ENCODE measurements at places on chromosomes 7 and 10.
A peak's percentile ranks its signal among the peaks of the same experiment; 100 is the strongest.

GRCh38 chr10:99450156-99450555 is 19.7 kb upstream of the GOT1 start:
- DNase-seq = no peak
- no peaks in the 10 kb centered on the region for H3K27me3 ChIP-seq
- no peak overlapping the region for H3K27ac ChIP-seq
- no peaks in the 10 kb centered on the region for H3K36me3 ChIP-seq
- no peak overlapping the region for H3K4me3 ChIP-seq
- H3K4me1 ChIP-seq = peaks cover 2% of the 10 kb centered on the region

DNA sequence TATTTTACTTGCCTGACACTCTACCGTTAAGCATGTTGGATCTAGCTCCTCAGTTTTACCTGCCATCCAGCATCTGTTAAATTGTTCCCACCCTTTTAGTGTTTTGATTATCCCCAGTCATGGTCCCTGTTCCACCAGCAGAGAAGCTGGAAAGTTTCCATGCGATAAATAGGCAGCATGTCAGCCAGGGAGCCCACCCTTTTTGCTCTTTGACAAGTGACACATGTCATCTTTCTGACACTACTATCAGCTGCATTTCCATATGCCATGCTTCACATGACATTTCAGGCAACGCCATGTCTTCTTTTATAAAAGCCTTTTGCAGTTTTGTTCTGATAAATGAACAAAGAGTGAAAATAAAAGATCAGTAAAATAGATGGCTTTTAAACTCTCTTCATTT is 310.8 kb downstream of the MAGI2 start:
- H3K4me1 ChIP-seq = no peaks in the 10 kb centered on the region
- H3K36me3 ChIP-seq = no peaks in the 10 kb centered on the region
- no peak overlapping the region for H3K27ac ChIP-seq
- H3K4me3 ChIP-seq = no peak overlapping the region

DNA sequence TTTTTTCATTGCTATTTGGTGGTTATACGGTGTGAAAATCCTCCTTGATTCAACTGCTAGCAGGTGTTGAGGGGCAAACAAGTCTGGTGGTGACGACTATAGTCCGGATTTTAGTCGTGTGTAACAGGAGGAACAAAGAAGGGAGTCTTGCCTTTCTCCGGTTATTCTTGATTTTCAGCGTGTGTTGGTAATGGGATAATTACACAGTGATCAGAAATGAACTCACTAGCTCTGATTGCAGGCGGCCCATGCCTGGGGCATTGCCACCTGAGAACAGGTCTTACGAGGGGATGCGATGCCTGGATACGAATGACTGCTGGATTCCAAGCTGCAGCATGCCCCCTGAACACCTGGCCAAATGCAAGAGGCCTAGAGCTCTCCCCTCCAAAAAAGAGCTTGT is 72.8 kb downstream of the CAMK1D start:
- no peaks in the 10 kb centered on the region for H3K27me3 ChIP-seq
- no peak overlapping the region for H3K27ac ChIP-seq
- H3K4me1 ChIP-seq = no peaks in the 10 kb centered on the region
- H3K4me3 ChIP-seq = no peak overlapping the region
- DNase-seq = no peak

- peak; percentile 66 for DNase-seq
- peaks cover 2% of the 10 kb centered on the region for H3K36me3 ChIP-seq
- no peaks in the 10 kb centered on the region for H3K4me1 ChIP-seq
- H3K27me3 ChIP-seq = no peaks in the 10 kb centered on the region
- peak within 1 kb of the TSS; percentile 95 for H3K4me3 ChIP-seq
Observed at GRCh38 chr7:74173866-74174605, at the start of gene EIF4H. EIF4H (plus strand) TSS chr7:74174356; CDS start chr7:74174384, 28 bp downstream.

DNA sequence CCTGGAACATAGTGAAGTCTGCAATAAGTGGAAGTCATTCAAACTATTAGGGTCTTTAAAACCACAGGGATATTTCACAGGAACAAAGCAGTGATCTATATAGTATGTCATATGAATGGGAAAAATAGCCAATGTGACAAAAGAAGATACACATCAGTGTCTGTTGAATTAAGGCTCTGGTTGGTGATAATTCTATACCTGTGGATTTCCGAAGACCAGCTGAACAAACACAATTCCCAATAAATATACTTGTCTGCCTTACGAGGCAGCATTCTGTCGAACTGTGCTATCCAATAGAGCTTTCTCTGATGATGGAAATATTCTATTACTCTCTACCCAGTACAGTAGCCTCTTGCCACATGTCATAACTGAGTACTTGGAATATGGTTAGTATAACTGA is 55.9 kb upstream of the CAV2 start:
- no peaks in the 10 kb centered on the region for H3K36me3 ChIP-seq
- H3K4me3 ChIP-seq = no peak overlapping the region
- DNase-seq = no peak
- no peak overlapping the region for H3K27ac ChIP-seq
- H3K27me3 ChIP-seq = no peaks in the 10 kb centered on the region
- no peaks in the 10 kb centered on the region for H3K4me1 ChIP-seq

DNA sequence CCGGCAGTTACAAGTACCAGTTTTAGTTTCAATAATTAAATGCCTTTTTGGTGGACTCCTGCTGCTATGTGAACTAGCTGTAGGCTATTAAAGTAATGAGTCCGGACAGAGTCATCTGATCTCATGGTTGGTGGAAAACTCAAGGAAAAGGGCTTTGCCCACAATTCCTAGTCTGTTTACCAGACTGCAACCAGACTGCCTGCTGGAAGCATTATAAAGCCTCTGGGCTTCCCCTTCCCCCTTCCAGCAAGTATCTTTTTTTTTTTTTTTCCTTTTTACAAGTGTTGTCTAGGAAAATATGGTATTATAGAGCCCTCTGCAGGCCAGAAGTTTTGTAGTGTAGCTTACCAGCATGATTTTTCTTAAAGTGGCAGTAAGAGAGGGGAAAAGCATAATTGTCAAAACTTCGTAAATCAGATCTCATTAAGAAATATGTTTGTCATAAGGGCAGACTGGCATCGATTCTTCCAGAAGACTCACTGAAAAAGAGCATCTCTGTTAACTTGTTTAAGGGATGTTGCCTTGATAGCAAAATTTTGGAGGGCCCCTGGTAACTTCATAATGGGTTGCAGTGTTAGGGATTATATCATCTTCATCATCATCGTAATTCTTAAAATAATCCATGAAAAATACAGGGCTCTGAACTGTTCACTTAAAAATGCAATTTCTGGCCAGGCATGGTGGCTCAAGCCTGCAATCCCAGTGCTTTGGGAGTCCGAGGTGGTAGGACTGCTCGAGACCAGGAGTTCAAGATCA is 181.3 kb downstream of the TAX1BP1 start:
- no peak overlapping the region for H3K4me3 ChIP-seq
- DNase-seq = no peak
- no peaks in the 10 kb centered on the region for H3K27me3 ChIP-seq
- H3K36me3 ChIP-seq = no peaks in the 10 kb centered on the region
- H3K27ac ChIP-seq = no peak overlapping the region

DNA sequence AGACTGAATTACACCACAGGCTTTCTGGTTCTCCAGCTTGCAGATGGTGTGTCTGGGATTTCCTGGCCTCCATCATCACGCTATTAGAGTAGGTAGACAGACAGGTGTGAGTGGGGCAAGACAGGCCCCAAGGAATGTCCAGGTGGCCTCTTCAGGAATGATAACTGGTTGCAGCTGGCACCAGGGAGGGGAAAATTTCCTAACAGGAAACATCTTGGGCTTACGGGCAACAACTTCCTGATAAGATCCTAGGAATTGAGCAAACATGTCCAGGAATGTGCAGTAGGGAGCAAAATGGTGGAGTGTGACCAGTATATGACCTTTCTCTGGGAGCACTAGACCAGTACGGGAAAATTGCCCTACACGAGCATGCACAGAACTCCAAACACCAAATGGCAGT is 11.3 kb downstream of the XRCC2 start:
- no peak overlapping the region for H3K4me3 ChIP-seq
- DNase-seq = no peak
- no peaks in the 10 kb centered on the region for H3K4me1 ChIP-seq
- no peak overlapping the region for H3K27ac ChIP-seq

- no peaks in the 10 kb centered on the region for H3K27me3 ChIP-seq
- no peak overlapping the region for H3K27ac ChIP-seq
- H3K4me1 ChIP-seq = no peaks in the 10 kb centered on the region
- no peak for DNase-seq
- H3K4me3 ChIP-seq = no peak overlapping the region
Observed at GRCh38 chr10:86316274-86316835, 50.2 kb downstream of the GRID1 start.

DNA sequence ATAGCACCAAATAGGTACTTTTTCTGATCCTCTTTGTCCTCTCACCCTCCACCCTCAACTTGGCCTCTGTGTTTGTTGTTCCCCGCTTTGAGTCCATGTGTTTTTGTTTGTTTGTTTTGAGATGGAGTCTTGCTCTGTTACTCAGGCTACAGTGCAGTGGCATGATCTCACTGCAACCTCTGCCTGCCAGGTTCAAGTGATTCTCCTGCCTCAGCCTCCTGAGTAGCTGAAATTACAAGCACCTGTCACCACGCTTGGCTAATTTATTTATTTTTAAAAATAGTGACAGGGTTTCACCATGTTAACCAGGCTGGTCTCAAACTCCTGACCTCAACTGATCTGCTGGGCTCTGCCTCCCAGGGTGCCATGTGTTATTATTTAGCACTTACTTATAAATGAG is 5.3 kb downstream of the ZNF273 start:
- no peaks in the 10 kb centered on the region for H3K27me3 ChIP-seq
- H3K4me1 ChIP-seq = no peaks in the 10 kb centered on the region
- no peak overlapping the region for H3K27ac ChIP-seq
- no peaks in the 10 kb centered on the region for H3K36me3 ChIP-seq

DNA sequence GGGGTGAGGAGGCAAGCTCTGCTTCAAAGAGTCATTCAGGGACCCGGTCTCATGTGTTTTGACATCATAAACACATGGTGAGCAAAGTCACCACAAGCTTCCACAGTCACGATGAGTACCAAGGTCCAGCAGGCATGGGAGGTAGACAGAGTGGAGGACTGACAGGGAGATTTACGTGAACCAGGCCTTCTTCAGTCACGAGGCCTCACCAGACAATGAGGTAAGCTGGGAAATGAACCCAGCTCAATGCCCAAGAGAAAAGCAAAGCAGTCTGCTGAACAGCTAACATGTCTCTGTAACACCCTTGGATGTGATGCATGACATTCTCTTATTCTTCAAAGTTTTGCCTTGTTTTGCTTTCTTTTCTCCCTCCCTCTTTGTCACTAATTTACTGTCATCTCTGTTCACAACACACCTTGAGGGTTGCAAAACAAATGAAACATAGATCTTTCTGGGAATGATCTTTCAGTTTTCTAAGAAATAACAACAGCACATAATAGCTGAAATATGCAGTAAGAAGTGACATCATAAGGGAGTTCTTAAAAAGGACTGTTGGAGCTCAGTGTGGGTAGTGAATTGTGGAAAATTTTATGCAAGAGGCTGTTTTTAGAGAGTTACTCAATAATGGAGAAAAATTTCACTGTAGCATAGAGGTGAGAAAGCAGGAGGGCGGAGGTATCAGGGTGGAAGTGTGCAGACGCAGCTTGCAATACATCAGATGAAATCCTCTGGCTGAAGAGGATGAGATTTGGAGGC is 9.0 kb downstream of the PPP1R17 start:
- H3K4me1 ChIP-seq = no peaks in the 10 kb centered on the region
- H3K27me3 ChIP-seq = no peaks in the 10 kb centered on the region
- no peak for DNase-seq
- H3K27ac ChIP-seq = no peak overlapping the region

DNA sequence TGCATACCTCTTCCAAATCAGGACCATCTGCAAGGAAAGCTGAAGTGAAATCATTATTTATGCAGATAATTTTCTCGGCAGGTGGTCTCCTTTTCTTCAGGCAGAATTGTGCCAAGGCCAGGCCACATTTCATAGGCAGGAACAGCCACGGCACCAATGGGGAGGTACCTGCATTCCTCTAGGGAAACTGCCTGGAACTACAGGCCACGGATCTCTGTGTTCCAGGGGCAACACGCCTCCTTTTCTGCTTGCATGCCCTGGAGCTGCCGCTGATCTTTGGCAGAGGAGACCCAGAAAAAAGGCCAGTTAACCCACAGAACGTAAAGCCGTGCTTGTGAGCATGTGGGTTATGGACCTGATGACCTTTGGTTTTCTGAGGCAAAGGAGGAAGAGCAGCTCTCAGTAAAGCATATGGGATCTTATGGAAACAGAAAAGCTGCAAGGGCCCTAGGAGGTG is 111.2 kb upstream of the KIAA1217 start:
- H3K4me1 ChIP-seq = no peaks in the 10 kb centered on the region
- no peaks in the 10 kb centered on the region for H3K27me3 ChIP-seq
- H3K36me3 ChIP-seq = no peaks in the 10 kb centered on the region
- H3K27ac ChIP-seq = no peak overlapping the region
- DNase-seq = no peak

GRCh38 chr10:26534384-26534783 is 96.2 kb downstream of the APBB1IP start:
- no peak overlapping the region for H3K4me3 ChIP-seq
- H3K4me1 ChIP-seq = no peaks in the 10 kb centered on the region
- peak; percentile 54 for DNase-seq
